ENCODE measurements at places on chromosomes 16 and 17.

DNA sequence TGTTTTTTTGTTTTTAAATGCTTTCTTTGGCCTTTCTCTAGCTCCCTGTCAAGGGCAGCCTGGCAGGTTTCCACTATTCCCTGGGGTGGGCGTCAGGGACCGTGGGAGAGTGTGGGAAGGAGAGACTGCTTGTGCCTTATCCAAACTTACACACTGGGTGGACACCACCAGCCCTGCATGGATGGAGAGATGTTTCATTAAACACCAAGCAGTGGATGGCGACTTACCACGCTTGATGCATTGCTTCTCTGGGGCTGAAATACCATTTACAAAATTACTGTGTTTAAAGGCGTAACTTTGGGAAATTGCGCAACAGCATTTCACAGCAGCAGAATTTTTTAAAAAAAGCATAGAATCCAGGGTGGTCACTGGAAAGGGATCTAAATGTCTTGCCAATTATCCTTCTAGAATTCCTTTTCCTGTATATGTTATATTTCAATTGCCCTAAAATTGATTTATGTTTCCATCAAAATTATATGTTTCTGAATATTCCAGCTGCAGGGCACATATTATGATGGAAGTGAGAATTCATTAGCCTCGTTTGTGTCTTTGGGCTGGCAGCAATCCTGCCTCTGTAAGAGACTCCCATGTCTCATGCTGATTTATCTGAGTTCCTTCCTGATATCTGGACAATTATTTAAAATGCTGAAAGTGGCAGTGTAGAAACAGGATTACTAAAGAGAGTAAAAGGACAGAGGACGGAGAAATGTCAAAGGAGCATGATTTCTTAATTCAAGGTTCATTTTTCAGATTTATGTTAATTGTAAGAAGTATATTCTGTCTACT lies 247.3 kb downstream of the GRIN2A start:
- no peak for DNase-seq

- no peak for DNase-seq
These were observed 53.7 kb downstream of the NACA2 start for GRCh38 chr17:61537264-61537771.

DNA sequence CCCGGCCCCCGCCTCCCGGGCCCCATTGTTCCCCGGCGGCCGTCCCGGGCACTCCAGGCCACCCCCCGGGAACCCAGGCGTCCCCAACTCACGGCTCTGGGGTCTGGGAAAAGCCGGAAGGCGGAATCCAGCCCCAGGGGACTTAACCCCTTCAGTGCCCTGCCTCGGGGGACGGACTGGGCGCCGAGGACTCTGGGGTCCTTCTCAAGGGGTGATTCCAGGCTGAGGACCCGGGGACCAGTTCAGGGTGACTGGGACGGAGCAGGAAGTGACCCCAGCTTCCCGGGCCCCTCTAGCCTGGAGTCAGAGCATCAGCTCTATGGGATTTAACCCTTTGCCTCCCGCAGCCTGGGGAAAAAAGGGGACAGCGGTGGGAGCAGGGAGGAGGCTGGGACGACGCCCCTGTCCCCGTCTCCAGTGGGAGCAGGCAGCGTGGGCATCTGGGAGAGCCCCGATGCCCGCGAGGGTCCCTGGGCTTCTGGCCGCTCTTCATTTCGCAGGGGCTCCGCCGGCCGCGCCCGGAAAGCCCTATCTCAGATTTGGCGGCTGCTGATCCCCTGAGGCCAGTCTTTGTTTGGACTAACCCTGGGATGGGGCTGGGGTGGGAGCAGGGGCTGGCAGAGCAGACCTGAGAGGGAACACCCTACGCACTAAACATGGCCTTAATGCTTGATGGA lies at the start of gene ZNF629:
TSS of gene ZNF629 (minus strand) at position 270 of the 677 bp plus-strand sequence. CDS start 2,723 bp downstream, outside the sequence.
- no peak for DNase-seq

- no peak for DNase-seq
These were observed 1.6 kb upstream of the N4BP1 start for GRCh38 chr16:48611329-48612137.

DNA sequence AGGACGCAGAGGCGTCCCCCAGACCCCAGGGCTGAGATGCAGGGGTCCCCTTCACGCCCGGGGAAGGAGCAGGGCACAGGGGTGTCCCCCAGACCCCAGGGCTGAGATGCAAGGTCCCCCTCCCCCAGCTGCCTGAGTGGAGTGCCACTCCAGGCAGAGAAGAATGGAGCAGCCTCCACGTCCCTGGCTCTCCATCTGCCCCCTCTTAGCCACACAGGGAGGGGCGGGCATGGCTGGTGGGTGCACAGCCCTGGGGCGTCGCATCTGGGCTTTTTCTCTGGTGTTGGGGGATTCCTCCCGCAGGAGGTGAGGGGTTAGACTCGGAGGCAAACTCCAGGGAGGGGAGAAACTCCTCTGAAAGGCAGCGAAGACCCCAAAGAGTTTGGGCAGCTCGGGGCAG lies 17.5 kb downstream of the CIBAR2 start:
- DNase-seq, result no peak

DNA sequence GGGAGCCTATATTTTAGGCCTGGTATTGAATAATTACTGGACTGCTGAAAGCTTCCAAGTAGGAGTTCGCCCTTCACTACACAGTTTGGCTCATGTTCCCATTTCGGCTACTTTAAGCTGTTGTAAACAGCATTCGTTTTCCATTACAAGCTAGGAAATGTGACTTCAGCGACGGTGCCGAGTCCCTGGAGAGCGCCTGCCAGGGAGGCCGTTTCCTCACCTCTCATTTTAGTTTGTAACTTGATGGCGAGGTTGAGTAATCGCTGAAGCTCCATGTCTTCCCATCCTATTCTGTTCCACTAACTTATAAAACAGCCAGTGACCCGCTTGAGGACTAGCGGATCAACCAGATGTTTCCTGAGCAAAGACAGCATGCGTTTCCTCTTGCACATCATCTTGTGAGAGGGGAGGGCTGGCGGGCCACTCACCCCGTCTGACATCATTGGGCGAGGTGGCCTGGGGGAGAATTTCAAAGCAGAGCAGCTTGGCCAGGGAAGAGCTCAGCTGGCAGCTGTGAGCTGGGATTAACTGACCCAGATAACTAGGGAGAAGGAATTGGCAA lies 32.9 kb downstream of the PCTP start:
- no peak for DNase-seq

GRCh38 chr16:19127205-19127604 lies 13.4 kb downstream of the ITPRIPL2 start:
- DNase-seq, result no peak

DNA sequence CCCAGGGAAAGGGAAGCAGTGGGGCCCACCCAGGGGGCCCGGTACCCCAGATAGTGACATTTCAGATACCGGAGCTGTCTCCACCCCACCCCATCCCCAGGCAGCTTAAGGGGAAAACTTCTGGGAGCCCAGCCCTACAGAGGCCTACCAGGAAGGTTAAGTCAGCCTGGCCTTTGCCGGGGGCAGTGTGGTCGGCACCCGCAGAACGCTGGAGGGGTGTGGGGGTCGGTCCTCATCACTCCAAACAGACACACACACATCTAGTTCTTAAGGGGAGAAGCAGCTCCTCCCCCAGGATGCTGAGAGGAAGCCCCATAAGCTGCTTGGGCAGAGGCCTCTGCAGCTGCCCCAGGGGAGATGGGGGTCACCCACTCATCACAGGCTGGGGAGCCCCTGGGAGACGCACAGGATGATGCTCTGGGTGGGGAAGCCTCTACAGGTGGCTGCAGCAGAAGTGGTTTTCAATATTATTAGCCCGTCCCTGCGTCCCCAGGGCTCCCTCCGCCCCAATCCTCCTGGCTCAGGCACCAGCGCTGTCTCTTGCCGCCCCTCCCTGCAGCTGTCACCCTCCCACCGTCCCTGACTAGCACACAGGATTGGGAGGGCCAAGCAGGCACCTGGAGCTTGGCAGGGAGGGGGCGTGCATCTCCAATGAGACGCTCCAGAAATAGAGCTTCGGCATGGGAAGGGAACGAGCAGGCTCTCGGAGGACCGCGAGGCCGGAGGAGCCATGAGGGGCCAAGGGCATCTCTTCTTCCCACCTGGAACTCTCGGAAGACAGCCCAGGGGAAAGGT lies 1.4 kb upstream of the ABR start:
- DNase-seq, result no peak

DNA sequence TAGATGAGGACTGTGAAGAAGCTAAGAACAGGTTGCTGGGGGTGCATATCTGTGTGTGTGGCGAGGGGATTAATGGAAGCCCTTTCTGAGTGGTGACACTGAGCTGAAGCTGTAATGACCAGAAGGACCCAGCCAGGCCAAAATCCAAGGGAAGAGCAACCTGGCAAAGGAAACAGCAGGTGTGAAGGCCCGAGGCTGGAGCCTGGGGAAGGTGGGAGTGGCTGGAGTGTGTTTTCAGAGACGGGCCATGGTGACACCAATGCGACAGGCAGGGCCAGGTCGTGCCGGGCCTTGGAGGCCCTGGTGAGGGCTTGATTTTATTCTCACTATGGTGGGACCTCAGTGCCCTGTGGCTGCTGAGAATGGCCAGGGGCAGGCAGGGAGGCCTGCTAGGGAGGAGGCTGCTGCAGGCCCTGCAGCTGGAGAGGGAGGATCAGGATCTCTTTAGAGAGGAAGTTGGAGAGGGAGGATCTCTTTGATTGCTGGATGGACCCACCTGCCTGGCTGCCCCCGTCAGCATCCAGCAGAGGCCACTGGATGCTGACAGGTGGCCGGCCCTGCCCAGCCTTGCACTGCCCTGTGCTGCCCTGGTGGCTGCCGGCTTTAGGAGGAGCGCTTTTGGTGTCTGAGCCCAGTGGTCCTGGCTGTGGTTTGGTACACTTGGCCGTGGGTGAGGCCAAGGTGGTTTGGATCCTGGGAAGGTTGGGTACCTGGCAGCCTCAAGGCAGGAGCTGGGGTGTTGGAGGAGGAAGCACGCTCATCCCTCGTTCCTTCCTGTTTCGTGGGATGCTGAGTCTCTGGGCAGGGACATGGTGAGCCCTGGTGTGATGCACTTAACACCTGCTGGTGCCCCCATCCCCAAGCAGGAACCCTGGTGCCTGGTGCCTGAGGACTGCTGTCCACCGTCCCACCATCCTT lies 188.3 kb downstream of the SEC14L1 start:
- DNase-seq, result no peak

- no peak for DNase-seq
These were observed 17.4 kb upstream of the OR1F1 start for GRCh38 chr16:3170440-3171180.

DNA sequence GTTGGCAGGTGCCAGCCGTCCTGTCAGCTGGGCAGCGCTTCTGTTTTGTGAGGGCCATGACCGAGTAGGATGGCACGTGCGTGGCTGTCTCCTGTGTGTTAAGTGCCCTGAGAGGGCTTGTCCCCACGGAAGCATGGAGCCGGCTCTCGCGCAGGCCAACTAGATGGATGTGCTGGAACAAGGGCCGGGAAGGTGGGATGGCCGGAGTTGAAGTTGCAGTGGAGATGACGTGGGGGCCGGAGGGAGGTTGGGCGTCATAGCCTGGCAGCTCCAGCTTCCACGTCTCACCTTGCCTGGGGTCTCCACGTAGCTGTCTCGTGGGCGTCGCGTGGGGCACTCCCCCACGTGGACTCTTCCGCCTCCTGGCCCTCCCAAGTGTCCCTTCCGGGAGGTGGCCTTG lies 27.7 kb downstream of the TBCD start:
- DNase-seq, result no peak

- DNase-seq, result no peak
These were observed 3.3 kb downstream of the TMEM94 start for GRCh38 chr17:75459590-75460267.

DNA sequence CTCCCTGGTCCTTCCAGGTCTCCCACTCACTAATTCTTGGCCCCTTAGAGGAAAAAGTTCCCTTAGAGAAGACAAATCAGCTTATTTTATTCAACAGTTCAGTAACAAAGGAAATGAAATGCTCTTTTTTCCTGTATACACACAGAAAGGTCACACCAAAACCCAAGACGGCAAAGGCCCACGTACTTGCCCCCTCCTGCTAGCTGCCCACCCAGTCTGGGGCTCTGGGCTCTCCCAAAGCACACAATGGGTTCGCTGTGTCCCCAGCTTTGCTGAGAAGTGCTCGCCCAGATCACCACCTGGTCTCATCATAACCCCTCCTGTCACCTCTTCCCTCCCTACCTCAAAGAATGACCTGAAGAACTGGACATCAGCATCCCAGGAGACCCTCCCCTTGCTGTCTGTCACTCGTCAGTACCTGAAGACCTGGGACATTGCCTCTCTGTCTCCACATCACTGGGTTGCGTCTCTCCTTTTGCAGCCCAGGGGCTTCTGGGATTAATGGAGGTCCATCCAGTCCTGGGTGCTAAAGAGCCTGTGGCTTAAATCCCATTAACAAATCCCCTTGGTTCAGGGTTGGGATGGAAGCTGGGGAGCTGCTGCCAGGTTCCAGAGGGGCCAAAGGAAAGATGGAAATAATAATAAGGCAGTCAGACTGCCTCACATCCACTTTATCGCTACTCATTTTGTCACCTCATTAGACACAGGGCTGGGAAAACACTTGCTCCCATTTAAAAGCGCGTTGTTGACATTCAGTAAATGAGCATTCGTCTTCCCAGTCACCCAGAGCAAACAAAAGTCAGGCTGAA lies 3.3 kb downstream of the SLC6A4 start:
- DNase-seq, result no peak

DNA sequence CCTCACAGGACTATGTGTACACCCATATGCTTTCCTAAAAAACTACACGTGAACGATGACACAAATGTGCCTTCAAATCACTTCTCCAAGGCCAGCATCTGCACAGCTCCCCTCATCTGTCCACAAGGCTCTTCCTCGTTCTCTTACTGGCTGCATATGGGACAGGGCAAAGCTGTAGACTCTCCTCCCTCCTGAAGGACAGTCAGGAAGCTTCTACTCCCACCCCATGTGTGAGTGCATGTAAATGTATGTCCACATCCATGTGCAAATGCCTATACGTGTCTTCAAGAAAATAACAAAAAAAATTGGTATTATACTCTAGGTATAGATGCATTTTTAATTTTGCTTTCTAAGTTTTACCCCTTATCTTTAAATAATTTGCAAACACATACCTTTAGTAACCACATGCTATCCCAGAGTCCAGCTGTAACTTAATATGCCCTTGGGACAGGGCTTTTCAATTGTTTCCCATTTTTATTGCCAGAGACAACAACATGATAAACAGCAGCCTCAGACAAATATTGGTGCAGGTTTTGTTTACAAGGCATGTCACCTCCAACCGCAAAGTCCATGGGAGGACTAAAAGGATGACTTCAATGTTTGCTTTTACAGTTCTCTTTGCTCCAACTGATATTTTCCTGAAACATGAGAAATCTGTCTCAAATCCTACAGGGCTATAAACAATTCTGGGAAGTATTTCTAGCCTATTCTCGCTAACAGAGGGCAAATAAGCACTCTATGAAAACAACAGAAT lies 31.6 kb upstream of the FAAP100 start:
- no peak for DNase-seq

DNA sequence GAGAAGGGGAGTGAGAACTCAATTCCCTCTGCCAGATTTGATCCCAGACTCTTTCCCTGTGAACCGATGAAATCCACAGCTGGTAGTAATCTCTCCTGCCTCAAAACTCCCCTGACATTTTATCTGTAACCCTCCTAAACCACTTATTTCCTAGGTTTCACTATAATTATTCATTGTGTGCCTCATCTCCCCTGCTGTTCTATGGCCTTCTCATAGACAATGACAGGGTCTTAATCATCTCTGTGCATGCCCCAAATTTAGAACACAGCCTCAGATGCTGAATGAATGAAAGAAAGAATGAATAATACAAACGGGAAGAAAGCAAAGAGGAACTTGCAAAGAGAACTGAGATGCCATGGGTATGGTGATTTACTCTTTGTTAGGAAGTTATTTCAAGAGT lies 451.1 kb downstream of the HS3ST3B1 start:
- DNase-seq, result no peak
